ENCODE measurements at places on chromosomes 12 and 14.

DNA sequence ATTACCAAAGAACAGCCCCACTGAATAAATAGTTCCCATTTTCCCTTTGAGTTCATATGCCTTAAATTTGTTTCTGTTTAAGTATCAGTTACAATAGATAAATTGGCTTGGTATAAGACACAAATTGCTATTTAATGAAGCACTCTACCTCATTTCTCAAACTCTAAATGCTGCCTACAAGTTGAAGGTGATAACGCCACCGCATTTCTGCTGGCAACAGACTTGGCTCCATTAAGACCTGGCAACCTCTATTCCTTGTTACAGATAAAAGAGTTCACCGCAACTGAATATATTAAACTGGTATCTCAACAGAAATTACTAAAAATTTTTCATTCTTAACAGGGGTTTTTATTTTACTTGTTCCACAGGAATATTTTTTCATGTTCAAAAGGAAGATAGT lies 35.6 kb downstream of the GXYLT1 start:
- no peak for DNase-seq

GRCh38 chr14:99516871-99517642 lies 35.8 kb downstream of the CCNK start:
- no peak for DNase-seq

GRCh38 chr14:38070061-38070588 lies 137.6 kb upstream of the SSTR1 start:
- no peak for DNase-seq

DNA sequence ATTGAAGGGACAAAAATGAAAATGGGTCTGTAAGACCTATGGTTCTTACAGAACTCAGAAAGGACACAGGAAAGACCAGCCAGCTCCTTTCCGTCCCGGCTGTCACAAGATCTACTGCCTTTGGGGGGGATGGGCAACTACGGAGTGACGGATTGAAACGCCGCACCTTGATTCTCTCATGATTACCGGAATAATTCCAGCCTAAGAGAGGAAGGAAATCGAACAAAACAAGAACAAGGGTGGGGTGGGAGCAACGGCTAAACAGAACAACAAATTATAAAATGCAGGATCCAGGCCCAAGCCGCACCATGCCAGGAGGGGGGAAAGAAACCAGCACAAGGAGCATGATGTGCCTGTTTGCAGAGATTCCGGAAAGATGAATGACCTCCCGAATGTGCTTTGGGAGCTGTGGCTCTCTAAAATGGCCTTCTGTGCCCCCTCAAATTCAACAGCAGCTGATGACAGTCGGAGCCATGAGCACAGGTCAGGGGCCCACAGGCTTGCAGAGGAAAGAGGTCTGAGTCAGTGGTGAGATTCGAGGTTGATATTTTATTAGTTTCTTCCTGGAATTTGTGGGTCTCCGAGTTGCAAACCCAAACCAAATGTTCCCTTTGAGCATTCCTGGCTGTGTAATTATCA lies 72.1 kb downstream of the SPRING1 start:
- no peak for DNase-seq

DNA sequence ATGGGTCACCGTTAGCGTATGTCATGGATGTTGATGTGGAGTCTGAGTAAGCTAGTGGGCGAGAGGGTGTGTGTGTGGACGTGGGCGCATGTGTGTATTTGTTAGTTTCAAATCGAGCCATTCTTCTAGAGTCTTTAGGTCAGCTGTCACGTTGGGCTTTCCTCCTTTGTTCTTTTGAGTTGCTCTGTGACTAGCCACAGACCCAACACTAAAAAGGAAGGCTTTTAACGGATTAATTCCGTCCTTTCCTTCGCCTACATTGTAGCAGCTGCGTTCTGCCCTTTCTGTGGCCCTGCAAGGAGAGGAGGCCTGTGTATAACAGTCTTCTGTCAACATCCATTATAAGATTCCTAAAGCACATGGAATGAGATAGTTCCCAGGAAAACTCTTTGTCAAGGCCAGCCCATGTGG lies 117.2 kb upstream of the DNM1L start:
- DNase-seq = no peak

DNA sequence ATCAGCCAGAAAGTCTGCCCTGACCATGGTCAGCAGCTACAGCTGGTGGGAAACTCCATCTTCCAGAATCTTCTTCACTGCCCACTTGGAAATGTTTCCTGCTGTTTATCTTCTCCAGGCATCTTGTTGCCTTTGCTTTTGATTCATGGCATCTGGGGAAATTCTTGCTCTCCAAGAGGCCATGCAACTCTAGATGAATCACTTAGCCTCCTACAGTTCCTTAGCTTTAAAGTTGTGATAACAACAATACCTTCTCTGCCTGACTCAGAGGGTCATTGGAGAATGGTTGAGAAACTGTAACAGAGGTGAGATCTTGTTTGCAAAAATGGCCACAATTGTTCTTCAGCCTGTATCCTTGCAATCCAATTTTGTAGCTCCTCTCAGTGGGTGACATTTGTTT lies 121.0 kb upstream of the VRK1 start:
- no peak for DNase-seq

GRCh38 chr14:76599559-76600287 lies 161.5 kb upstream of the VASH1 start:
- DNase-seq = no peak

- DNase-seq = no peak
Observed at GRCh38 chr12:52204095-52204930, 12.5 kb upstream of the KRT80 start.

- DNase-seq = no peak
Observed at GRCh38 chr12:55885113-55885512, 42.4 kb upstream of the MMP19 start.

DNA sequence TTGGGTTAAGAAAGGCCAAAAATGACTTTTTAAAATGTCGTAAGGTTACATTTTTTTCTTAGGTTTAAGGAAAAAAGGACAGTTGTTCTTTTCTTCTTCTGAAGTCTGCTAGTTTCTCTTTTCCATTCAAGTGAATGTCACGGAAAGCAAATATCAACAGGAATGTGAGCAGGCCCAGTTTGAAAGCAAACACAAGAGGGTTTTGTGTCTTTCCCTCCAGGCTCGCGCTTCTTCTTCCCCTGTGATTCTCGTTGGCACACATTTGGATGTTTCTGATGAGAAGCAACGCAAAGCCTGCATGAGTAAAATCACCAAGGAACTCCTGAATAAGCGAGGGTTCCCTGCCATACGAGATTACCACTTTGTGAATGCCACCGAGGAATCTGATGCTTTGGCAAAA lies 85.4 kb downstream of the LRRK2 start:
- no peak for DNase-seq

- DNase-seq = no peak
Observed at GRCh38 chr12:69225251-69225910, 14.0 kb upstream of the CPSF6 start.

DNA sequence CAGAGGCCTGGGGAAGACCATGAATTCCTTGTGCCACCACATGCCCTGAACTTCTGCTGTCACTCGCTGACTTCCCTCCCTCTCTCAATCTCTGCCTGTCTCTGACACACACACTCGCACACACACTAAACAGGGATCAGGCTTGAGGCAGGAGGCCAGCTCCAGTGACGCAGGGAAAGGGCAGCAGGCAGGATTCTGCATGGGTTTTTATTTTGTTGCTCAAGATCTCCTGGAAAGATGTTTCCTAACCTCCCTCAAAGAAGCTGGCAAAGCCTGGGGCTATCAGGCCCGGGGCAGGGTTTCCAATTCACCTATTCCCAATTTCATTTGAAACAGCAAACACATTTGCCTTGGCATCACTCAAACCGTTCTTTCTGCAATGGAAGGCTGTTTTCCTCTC lies 27.7 kb upstream of the PEX5 start:
- no peak for DNase-seq

DNA sequence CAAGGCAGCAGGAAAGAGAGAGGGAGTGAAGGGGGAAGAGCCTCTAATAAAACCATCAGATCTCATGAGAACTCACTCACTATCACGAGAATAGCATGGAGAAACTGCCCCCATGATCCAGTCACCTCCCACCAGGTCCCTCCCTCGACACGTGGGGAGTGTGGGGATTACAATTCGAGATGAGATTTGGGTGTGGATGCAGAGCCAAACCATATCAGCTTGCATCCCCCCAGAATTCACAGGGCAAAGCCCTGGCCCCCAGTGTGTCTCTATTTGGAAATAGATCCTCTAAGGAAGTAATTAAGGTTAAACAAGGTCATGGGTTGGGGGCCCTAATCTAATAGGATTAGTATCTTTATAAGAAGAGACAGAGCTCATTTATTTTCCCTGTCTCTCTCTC lies 56.1 kb upstream of the TCL1A start:
- DNase-seq = no peak

DNA sequence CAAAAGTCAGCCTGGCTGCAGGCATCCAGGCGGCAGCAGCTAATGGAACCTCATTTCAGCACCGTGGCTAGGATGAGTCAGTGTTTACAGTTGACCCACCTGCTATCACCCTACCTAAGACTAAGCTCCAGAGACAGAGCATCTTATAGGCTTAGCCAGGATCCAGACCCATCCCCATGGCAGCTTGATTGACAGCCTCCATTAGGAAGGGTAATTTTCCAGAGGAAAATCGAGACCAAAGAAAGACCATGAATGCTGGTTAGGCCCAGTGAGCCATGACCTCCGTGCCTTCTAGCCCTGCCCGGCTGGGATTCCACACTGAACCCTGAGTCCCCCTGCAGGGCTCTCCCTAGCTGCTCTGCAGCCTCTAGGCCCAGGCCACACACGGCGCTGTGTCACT lies 38.7 kb downstream of the TUNAR start:
- DNase-seq = no peak

DNA sequence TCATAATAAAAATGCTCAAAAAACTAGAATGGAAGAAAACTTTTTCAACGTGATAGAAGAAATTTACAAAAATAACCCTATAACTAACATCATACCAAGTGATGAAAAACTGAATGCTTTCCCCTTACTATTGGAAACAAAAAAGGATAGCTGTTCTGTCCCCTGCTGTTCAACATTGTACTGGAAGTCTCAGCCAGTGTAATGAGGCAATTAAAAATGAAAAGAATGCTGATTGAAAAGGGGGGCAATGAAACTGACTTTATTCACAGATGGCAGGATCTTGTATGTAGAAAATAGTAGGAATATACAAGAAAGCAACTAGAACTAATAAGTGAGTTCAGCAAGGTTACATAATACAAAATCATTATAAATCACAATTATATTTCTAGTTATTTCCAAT lies 337.9 kb upstream of the KITLG start:
- DNase-seq = no peak

- no peak for DNase-seq
Observed at GRCh38 chr12:131056626-131057025, 102.9 kb downstream of the ADGRD1 start.

- DNase-seq = no peak
Observed at GRCh38 chr12:34033628-34034296, 11.5 kb downstream of the ALG10 start.
